Activated CD4-positive, alpha-beta memory T cell treated with anti-CD3 and anti-CD28 coated beads, Interleukin-2, amount 10 ng/mL, durations not matched to agents 7 days and 5 days (primary cell): ENCODE measurements at places on chromosomes 1 and 21. TPM values are rescaled to one million over a fixed set of nuclear protein-coding genes. Genes with fewer than 3 reads are reported as not detected.

Gene ADAMTS5
- total RNA-seq, result not detected

Gene SPATA1
- total RNA-seq, result 4.7 TPM

Gene AMPD1
- not detected for total RNA-seq

Gene UQCRHL
- total RNA-seq, result 1.5 TPM

Gene VSIG8
- total RNA-seq, result not detected

DNA sequence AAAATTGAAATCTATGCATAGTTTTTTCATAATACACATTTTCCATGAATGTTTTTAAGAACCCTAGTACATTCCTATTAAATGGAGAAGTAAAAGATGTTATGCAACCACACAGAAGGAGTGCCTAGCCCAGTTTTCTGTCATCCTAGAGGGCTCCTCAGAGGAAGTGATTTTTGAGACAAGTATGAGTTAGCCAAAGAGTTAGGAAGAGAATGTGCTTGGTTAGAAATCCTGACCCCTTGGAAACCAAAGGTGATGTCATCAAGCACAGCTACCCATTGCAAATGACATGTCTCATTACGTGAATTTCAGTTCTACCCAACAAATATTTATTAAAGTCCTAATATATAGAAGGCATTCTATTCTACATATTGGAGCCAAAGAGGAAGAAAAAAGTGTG, 88.9 kb upstream of the TNFSF4 start:
- no peak for DNase-seq

GRCh38 chr1:29960156-29960755, 723.9 kb downstream of the PTPRU start:
- no peak for DNase-seq
